AG04449 (cell line): ENCODE measurements at places on chromosomes 1 and 21.

GRCh38 chr1:24048205-24048869, 63.6 kb downstream of the MYOM3 start:
- DNase-seq = no peak

GRCh38 chr1:55288245-55288644, 73.1 kb upstream of the USP24 start:
- no peak for DNase-seq

GRCh38 chr1:185215911-185216310, 58.9 kb downstream of the SWT1 start:
- DNase-seq = no peak

DNA sequence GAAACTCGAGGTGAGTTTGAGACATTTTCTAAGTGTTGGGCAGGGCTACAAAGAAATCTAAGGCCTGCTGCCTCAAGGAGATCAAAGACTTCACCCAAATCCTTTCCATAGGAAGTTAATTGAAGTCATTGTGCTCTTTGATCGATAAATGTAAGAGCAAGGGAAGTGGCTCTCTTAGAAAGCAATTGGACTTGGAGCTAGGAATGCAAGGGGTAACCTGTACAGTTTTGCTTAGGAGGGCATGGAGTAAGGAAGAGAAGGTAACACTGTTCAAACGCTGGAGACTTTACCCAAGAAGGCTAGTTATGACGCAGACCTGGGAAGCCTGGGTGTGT, 418.0 kb upstream of the PROX1 start:
- DNase-seq = no peak

DNA sequence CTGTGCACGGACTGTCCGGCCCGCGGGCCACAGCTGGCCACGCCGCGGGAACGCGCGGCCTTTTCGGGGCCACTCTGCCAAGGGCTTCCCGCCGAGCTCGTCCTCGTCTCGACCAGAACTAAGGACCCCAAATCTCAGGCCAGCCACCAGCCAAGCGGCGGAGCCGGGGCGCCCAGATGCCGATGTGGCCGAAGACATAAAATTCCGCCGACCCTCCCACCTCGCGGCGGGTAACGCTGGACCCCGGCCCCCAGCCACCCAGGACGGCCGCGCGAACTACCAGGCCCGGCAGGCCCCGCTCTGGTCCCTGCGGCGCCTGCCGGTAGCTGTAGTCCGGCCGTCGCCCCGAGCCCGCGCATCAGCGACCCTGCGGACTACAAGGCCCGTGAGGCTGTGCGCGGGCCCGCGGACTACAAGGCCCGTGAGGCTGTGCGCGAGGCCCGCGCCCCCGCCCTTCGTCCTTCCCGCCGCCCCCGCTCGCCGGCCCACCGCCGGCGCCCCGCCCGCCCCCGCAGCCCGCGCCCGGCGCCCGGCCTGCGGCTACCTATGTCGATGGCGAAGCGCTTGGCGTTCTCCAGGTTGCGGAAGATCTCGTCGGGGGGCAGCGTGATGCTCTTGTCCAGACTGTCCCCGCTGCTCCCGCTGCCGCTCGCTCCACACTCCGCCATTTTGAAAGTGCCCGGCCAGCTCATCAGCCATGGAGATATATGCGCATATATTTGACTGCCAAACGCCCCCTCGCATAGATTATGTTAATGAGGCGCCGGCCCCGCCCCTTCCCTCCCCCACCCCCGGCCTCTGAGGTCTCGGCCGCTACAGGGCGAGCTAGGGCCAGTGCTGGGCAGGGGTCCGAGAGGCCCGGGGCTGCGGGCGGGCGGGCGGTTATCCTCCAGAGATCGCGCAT, at the start of gene PANK4:
Gene PANK4, minus strand, starts transcription at position 677 of the 904 bp plus-strand sequence. Its CDS starts 9 bp downstream, at position 668.
- peak; percentile 59 for DNase-seq

DNA sequence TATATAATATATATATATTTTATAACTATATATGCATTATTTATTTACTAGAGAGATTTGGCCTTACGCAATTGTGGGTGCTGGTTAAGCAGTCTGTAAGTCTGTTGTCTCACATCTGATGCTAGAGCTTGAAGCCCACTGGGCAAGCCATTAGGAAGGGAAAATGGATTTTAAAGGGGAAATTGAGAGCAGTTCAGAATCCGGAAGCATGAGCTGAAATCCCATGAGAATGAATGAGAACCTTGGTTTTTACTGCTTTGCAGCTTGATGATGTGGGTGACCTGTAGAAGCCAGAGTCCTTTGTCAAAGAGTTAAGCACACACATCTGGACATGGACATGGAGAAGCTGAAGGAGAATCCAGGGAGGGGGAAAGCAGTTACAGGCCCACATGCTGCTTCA, 220.8 kb upstream of the DAB1 start:
- DNase-seq = no peak

DNA sequence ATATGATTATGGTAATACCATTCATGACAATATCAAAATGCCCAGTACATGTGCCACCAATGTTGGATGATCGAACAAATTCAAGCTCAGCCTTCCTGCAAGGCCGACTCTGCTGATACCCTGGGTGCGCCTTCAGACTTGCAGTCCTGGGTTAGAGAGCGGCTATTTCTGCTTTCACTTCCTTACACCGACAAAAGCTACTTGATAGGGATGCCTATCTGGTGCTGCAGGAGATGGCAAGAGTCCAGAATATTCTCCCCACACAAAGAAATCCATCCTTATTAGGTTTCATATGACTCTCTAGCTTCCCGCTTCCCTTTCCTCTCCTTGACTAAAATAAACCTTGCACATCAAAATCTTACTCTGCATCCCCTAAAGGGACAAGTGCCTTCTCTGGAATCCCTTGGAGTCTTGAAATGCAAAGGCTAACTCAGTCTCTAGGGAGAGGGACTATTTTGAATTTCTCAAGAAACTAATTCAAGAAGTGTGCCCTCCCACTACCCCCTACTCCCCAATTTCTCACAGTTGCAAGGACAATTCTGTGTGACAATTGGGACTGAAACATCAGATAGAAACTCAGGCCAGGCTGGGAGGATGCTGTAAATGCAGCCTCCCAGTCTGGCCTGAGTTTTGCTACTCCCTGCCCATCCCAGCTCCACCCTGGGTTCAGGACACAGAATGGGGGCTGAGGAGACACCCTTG, 103.1 kb upstream of the USP24 start:
- DNase-seq = no peak

DNA sequence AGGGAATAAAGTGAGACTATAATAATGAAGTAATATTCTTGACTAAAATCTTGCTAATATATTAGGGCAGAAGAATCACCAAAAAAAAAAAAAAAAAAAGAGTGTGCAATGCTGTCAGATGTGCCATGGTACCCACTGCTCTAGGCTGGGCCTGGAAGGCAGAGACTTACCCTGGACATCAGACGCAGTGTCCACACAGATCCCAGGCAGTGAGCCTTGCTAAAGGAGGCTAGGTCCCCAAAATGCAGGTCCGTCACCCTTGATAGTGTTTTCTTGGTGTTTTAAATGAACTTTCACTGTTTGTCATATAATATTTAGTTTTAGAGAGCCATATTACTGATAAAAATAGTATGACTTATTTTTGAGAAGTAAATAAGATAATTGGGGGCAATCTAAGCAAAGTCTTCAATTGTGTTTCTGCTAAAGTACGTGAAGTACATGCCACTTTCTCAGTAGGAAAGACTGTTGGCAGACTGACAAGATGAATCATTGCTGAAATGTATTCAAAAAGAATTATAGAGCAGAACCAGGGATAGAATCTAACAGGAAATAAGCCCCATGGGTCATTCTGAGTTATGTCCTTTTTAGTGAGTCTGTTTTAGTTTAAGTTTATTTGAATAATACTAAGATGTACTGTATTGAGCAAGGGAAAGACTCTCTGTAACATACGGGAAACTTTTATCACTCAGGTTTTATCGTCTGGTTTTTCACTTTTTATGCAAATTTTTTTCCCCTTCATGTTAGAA, 74.6 kb upstream of the PDC start:
- DNase-seq = peak; percentile 89

- no peak for DNase-seq
Observed at GRCh38 chr1:248825573-248825908, 174 bp downstream of the SH3BP5L start.

GRCh38 chr1:53115403-53116306, 26.8 kb downstream of the SLC1A7 start:
- DNase-seq = no peak

- no peak for DNase-seq
Observed at GRCh38 chr1:25099343-25099951, 132.9 kb downstream of the SYF2 start.

- DNase-seq = no peak
Observed at GRCh38 chr1:202126426-202126825, 3.7 kb downstream of the GPR37L1 start.

DNA sequence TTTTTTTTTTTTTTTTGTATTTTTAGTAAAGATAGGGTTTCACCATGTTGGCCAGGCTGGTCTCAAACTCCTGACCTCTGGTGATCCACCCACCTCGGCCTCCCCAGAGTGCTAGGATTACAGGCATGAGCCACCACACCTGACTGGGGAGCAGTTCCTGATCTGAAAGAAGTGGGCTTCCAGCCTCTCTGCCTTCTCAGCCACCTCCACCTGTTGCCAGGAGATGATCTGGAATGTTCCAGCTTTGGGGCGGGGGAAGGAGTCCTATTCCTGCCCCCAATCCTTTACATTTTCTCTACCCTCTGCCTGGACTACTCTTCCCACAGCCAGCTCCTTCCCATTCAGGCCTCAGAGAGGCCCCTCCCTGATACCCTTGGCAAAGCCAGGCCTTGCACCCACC, 28.1 kb downstream of the RAP1GAP start:
- no peak for DNase-seq

DNA sequence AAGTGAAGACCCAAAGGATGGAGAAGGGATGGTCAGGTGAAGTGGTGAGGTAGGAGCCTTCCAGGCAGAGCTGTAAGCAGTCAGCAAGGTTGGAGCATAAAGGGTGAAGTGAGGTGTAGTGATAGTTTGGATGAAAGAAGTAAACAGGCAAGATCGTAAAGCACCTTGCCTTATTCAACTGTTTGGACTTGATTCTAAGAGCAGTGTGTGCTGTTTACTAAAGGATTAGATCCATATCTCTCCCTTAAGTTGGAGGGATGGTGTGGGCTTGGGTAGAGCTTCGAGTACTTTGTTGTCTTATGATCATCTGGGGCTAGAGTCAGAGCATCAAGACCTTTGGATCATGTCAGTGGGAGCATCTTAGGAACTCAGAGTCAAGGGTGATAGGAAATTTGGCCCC, 39.8 kb upstream of the CD34 start:
- DNase-seq = no peak

DNA sequence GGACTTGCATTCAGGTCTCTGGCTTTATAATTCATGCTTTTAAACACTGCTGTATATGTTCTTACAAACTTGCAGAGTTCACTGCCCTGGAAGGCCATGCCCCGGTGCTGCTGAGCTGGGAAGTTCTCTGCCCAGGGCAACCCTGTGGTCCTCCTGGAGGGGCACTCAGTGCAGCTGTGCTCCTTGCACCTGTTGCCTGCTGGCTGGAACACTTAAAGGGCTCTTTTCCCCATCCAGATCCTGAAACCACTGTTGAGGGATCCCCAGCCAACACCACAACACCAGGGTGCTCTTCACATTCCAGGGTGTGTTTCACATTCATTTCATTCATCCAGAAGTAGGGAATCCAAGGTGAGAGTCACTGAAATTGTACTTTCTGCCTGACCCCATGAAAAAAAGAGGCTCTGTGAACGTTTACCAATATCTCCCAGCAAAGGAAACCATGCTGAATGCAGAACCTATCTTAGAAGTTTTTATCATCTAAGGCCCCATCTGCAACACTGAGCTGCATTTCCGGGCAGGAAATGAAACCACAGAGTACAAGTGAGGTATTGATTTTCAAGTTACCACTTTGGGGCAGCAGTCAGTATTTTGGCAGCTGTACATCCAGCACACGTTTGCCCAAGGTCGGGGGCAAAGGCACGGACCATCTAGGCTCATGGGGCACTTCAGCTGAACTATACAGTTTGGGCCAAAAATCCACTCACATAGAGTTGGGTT, 16.4 kb upstream of the KIAA0040 start:
- no peak for DNase-seq

DNA sequence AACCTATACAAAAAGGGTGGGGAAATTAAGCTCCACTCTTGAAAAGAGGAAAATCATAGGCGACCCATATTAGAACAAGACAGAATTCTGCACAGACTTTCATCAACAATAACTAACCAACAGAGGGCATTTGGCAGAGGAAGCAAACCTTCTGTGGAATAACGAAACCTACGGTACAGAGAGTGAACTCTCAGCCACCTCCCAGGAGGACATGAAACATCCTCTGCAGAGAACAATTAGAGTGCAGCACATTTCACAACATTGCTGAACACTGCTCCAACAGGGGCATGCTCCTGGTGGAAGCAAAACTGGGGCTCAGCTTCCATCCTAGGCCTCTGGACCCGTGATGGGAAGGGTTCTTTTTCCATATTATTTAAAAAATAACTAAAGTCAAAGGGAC, 110.9 kb downstream of the KCNJ15 start:
- no peak for DNase-seq

- peak; percentile 93 for DNase-seq
Observed at GRCh38 chr1:77511440-77511840, 171.0 kb downstream of the ZZZ3 start.

DNA sequence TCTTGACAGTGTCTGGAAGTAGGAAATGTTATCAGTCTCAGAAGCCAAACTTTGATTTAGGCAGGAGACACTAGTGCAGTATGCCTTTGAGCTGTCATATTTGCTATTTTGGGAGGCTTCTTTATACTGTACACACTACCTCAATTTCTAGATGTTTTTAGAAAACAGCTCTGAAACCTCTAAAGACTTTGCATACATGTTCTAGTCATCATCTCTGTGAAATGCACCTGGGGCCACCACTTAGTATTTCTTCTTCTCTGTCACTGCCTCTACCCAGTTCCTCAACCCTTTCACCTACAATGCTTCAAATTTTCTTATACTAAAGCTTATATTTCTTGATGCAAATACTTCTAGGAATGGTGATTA, 29.1 kb upstream of the PLA2G4A start:
- no peak for DNase-seq

- DNase-seq = no peak
Observed at GRCh38 chr1:168894397-168894903, 165.4 kb upstream of the DPT start.
